Stimulated activated CD8-positive, alpha-beta memory T cell treated with anti-CD3 and anti-CD28 coated beads, Interleukin-2, amount 100 ng/mL, for 1 hour (primary cell): ENCODE measurements at places on chromosomes 6 and 20.

- DNase-seq: no peak
Observed at GRCh38 chr20:58783511-58784011, 67.1 kb downstream of the GNAS-AS1 start.

DNA sequence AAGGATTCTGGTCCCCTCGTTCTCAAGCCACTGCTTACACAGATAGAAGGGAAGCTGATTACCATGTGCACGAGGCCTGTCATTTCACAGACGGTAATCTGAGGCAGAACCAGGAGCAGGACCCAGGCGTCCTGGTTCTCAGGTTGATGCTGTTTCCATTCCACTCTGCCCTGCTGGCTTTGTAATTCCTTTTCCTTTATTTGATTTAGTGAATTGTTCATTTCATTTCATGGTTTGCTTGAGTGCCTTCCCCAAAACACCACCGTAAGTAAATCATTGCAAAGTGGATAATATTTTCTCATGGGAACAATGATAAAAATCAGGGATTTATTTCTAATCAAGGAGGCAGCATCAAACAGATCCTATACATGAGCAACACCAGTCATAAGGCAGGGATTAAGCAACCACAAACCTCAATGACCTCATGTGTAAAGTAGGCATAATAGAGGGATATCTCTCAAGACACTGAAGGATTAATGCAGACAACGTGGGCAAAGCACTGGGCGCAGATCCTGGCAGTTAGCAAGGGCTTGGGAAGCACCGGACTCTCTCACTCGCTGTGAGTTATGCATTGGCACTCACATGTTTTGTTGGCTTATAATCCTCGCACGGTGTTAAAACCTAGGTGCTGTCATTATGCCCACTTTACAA, 229.5 kb upstream of the FOXQ1 start:
- DNase-seq: no peak

GRCh38 chr6:166852451-166852975, 103.8 kb downstream of the RNASET2 start:
- DNase-seq: no peak

- DNase-seq: no peak
Observed at GRCh38 chr6:44104481-44105021, 22.7 kb downstream of the MRPL14 start.

DNA sequence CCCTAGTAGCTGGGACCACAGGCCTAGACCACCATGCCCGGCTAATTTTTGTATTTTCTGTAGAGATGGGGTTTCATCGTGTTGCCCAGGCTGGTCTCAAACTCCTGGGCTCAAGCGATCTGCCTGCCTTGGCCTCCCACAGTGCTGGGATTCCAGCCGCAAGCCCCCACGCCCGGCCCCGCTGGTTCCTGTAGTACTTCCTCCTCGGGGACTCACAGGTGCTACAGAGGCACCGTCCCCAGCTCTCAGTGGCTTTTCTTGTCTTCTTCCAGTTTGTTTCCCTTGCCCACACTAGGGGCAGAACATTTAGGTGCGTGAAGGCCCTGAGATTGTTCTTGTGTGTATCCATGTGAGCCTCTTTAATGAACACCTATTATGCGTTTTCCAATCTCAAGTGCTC, 773 bp upstream of the ZBP1 start:
- no peak for DNase-seq

DNA sequence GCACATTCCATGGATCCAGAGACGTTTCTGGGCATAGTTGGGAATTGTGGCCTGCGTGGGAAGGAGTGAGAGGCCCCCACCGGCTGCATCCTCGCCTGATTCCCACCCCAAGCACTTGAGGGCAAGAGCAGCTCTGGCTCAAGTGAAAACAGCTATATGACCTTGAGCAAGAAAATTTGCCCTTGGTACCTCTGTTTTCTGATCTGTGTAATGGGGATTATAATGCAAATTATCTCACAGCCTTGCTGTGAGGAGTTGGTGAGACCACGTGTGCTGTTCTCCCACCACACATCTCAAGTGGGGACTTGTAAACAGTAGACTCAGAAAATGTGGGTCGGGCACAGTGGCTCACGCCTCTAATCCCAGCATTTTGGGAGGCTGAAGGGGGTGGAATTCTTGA, 602 bp downstream of the TGM6 start:
- DNase-seq: no peak

DNA sequence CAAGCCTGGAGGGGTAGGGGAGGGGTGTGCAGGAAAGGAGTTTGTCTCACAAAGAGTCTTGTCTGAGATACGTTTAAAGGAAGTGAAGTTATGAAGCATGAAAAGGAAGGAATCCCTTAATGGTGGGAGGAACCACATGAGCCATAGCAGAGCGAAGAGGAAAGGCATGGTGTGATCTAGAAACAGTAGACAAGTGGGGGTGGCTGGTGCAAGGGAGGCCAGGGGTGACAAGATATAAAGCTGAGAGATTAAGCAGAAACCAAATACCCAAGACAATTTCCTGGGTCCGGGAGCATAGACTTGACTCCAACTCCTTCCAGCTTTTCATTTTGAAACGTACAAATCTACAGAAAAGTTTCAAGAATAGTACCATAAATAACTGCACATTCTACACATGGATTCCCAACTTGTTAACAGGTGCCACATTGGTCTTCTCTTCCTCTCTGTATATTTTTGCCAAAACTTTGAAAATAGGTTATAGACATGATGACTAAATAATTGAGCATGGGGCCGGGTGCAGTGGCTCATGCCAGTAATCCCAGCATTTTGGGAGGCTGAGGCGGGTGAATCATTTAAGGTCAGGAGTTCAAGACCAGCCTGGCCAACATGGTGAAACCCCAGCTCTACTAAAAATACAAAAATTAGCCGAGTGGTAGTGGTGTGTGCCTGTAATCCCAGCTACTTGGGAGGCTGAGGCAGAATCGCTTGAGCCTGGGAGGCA, 211.6 kb downstream of the SLC24A3 start:
- DNase-seq: no peak

- no peak for DNase-seq
Observed at GRCh38 chr6:57257911-57258541, 35.9 kb upstream of the RAB23 start.
